ENCODE measurements at places on chromosomes 4 and X.

DNA sequence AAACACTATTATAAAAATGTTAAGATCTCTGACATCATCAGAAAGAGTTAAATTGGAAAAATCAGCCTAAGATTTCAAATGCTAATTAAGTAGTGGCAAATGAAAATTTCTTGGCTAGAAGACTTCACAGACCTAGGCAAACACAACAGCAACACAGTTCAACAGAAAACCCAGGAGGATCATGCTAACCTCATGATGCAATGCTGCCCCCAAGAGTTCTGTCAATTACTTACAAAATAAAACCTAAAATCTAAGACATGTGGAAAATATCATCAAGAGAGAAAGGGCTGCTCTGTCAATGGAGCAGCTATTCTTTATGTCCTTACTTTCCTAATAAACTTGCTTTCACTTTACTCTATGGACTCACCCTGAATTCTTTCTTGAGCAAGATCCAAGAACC is 21.0 kb downstream of the S100G start:
- no peak for DNase-seq

GRCh38 chr4:169115897-169116254 is 105.8 kb upstream of the CBR4 start:
- DNase-seq = no peak

GRCh38 chr4:151922306-151922705 is 161.5 kb upstream of the GATB start:
- no peak for DNase-seq

DNA sequence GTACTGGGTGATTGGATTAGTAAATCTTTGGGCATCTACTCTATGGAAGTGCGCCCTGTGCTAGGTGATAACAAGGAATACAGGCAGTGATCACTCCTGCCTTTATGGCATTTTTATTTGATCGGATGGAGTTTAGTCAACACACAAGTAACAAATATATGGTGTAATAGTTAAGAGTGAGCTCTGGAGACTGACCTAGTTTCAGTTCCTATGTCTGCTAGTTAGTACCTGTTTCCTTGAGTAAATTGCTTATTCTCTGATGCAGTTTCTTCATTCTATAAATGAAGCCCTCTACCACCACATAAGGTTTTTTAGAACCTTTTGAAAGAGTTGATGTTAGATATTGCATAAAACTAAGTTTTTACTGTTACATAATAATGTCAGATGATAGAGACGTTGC is 134.6 kb downstream of the KDM6A start:
- no peak for DNase-seq

DNA sequence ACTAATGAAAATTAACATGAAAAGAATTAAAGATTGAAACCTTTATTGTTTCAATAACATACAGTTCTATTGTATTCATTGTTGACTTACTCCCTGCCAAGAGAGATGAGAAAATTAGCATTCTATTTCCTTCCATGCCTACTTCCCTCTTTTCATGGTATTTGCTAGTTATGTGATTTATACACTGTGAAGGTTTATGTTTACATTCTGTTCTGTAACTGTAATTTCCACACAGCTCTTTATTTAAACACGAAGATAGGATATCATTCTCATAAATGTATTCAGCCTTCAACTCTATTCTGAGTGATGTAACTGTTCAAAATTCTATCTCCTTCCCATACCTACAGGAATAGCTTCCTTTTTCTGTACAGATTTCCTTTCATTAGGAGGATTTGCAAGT is 6.6 kb downstream of the CCDC110 start:
- no peak for DNase-seq

- no peak for DNase-seq
These were observed 43.7 kb downstream of the UGT8 start for GRCh38 chr4:114642173-114642780.

DNA sequence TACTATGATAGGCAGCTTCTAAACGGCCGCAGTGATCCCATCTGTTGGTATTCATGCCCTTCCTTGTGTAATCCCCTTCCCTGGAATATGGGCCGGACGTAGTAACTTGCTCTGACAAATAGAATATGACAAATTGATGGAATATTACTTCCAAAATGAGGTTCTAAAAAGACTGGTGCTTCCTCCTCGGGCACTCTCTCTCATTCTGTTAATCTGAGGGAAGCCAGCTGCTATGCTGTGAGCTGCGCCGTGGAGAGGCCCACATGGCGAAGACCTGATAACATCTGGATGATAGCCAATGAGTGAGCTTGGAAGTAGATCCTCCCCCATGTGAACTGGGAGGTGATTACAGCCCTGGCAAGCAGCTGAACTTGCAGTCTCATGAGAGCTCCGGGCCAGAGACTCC is 27.2 kb upstream of the SLC25A4 start:
- no peak for DNase-seq

GRCh38 chrX:135000516-135000915 is 9.7 kb downstream of the SMIM10 start:
- no peak for DNase-seq

DNA sequence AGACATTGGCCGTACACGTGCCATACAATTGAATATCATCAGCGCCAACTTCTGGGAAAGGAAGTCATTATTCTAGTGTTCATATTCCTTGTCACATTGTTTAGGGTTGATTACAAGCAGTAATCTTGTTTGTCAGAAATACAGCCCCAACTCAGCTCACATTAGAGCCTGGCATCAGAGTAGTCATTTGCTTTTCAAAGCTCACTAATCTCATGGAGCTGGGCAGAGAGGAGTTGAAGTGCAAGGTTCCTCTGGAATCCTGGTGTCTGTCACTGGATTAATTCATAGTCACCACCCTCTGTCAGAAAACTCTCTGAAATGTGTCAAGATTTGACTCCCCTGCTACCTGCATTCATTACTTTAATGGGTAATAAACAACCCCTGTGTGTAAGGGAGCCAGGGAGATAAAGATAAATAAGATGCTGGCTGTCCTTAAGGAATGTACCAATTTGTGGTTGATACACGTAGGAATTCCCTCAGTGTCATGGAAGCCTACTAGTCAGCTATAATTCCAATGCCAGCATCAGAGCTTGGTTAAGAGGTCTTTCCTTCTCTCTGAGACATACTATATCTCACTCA is 43.7 kb upstream of the S100G start:
- no peak for DNase-seq

DNA sequence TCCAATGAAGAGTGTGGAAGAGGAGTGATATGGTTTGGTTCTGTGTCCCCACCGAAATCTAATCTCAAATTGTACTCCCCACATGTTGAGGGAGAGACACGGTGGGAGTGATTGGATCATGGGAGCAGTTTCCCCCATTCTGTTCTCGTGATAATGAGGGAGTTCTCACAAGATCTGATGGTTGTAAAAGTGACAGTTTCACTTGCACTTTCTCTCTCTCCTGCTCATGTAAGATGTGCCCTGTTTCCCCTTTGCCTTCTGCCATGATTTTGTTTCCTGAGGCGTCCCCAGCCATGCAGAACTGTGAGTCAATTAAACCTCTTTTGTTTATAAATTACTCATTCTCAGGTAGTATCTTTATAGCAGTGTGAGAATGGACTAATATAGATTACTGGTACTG is 39.6 kb downstream of the FAM47C start:
- no peak for DNase-seq

DNA sequence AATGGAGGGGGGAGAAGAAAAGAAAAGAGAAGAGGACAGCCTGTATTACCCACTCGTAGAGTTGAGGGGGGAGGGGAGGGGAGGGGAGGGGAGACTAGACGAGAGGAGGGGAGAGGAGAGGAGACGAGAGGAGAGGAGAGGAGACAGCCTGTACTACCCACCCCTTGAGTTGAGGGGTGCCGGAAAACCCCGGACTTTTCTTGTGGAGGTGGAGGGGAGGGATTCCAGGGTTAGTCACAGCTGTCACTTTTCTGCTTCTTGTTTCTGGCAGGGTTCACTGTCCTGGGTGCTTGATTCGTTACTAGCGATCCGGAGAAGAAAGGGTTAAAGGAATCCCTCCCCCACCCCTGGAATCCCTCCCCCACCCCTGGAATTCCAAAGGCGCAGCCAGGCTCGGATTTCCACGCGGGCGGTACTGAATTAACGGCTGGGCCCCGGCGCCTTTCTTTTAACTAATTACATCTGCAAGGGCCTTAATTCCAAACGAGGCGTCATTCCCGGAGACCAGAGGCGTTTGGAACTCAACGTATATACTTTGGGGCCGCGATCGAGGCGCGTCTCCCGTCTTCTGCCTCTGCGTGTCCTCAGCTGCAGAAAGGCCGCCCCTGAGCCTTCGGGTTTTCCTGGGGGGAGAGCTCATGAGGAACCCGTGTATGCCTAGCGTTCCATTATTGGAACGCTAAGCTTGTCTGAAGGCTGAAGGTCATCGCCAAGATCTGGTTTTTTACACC is 20.1 kb upstream of the CSF2RA start:
- DNase-seq = no peak

GRCh38 chr4:44761306-44761705 is 35.0 kb upstream of the GNPDA2 start:
- DNase-seq = no peak

DNA sequence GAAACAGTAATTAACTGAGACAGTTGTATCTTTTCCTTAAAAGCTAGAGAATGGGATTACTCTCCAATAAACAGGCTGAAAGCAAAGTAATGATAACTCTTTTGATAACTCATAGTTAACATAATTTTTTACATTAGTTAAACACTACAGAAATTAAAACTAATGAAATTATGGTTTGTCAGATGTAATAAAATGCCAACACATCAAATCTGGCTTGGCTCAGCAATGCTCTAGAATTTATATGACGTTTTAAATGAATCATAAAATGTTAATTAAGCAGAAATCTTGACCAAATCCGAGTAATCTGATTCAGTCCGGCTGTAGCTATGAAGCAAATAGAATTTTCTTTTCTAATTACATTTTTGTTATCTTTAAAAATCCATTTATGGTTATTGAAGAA is 244.2 kb upstream of the NR3C2 start:
- DNase-seq = no peak

DNA sequence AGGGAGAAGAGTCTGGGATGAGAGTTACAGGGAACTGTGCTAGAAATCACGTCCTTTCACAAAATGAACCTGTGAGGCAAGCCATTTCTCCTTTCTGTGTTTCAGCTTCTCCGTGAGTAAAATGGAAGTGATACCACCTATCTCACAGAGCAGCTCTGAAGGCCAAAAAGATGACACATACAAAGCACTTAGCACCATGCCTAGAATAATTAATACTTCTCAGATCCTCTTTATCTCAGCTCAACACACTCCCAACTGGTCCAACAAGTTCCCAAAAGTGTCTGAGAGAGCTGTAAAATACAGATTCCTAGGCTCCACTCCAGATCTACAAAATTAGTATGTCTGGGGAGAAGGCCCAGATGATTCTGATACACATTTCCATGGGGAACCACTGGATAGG is 38.3 kb downstream of the LHFPL1 start:
- DNase-seq = no peak

GRCh38 chrX:46653482-46653881 is 79.9 kb downstream of the CHST7 start:
- no peak for DNase-seq

GRCh38 chr4:123409334-123409733 is 12.7 kb downstream of the SPRY1 start:
- DNase-seq = no peak

DNA sequence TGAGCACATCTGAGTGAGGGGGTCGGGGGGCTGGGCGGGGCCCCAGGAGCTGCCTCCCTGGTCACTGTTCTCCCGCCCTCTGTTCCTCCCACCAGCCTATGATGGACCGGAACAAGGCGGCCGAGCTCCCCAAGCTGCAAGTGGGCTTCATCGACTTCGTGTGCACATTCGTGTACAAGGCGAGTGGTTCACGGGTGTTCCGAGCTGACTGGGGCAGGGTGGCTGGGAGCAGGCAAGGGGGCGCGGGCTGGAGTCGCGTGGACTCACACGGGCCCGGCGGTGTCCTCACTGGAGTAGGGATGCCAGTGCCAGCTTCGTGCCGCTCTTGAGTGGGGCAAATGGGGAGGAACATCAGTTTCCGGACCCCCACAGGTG is 7.7 kb downstream of the ATP5ME start:
- no peak for DNase-seq

DNA sequence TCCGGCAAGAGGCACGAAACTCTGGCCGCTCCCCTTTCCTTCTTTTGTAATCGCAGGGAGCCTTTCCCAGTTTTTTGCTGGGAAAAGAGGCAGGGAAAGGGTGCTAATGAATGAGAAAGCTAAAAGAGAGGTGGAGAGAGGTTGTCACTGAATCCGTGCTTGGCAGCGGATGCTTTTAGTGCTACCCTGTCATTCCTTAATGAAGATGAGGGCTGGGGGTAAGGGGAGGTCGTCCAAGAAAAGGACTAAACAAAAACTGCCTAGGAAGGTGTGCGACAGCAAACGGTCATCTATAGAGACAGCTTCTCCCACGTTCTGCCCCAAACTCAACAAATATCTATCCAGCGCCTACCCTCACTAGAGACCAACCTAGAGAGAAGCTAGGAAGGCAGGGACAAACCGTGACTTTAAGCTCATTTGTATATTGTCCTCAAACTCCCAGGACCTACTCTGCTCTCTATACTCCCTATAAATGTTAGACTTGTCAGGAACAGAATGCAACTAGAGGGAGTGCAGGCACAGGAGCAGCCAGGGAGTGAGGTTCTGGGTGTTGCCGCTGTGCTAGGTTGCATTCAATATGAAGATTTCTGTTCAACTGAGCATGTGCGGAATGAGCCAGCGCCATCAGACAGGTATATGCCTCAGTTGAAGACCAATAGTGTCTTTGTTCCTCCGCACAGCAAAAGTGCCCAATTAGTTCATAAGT is 777 bp upstream of the CASK start:
- no peak for DNase-seq

DNA sequence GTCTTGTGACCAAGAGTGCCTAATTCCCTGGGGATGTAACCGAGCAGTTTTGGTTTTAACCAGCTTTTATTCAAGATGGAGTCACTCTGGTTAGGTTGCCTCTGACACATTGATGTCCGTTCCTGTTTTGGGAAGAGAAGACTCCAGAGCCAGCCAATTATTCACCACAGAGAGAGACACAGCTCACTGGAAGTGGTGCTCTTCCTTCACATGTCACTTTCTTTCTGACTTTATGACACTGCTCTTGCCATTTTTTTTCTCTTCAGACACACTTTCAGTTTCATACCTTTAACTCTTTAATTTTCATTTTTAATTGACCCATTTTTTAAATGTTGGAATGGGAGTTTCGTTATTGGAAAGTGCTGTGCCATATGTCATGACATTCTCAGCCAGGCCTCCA is 418.4 kb upstream of the FSTL5 start:
- no peak for DNase-seq

Measured in stimulated activated CD8-positive, alpha-beta memory T cell treated with anti-CD3 and anti-CD28 coated beads, Interleukin-4, amount 100 ng/mL, for 4 hours (primary cell).